Stimulated activated CD4-positive, alpha-beta T cell treated with anti-CD3 and anti-CD28 coated beads, Interleukin-1b, Interleukin-23, amount 100 ng/mL, for 1 hour (primary cell): ENCODE measurements at places on chromosomes 6 and 20.

GRCh38 chr6:79778816-79779215 is 147.7 kb downstream of the SH3BGRL2 start:
- DNase-seq, result no peak

DNA sequence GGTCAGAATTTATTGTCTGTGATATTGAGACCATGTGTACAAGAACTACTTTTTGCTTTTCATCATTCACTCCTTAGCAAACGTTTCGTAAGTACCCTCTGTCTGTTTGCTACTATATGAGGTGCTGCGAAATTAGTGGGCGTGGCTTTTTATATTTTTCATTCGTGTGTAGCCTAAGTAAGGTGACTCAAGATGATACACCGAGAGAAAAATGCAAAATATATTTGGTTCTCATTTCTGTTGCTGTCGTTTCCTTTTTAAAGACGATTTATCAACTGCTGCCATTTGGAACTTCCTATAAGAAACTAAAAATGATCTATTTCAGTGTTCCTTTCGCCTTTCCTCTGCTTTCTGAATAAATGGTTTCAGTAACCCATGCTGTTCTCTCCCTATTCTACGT is 61.2 kb downstream of the VAPB start:
- DNase-seq, result no peak

DNA sequence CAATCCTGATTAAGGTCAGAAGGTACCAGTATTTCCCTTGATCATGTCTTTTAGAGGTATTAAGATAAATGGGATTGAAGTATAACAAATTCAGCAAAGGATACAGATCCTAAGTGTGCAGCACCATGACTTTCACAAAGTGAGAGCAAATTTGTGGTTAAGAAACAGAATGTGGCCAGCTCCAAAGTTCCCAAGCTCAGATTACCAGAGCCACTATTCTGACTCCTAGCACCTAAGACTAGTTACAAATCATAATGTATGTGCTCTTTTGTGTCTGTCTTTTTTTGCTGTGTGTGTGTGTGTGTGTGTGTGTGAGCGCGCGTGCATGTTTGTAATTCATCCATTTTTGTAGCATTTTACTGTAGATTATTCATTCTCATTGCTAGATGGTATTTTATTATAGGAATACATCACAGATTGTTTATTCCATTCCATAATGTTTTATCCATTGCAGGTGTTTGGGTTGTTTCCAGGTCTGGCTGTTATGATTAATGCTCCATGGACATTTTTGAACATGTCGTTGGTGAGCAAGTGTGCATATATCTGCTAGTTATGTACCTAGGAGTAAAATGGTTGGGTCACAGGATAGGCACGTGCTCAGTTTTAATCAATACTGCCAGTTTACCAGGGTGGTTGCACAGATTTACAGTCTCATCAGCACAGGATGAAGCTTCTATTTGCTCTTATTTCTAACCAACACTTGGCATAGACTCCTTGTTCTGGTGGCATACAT is 314.0 kb upstream of the JAG1 start:
- no peak for DNase-seq

- DNase-seq, result no peak
Measured at GRCh38 chr6:31878726-31879125, at the start of gene SLC44A4. SLC44A4 (minus strand) TSS chr6:31878997; CDS start chr6:31878980, 17 bp downstream.

GRCh38 chr20:22825546-22825945 is 209.6 kb upstream of the SSTR4 start:
- DNase-seq, result no peak

DNA sequence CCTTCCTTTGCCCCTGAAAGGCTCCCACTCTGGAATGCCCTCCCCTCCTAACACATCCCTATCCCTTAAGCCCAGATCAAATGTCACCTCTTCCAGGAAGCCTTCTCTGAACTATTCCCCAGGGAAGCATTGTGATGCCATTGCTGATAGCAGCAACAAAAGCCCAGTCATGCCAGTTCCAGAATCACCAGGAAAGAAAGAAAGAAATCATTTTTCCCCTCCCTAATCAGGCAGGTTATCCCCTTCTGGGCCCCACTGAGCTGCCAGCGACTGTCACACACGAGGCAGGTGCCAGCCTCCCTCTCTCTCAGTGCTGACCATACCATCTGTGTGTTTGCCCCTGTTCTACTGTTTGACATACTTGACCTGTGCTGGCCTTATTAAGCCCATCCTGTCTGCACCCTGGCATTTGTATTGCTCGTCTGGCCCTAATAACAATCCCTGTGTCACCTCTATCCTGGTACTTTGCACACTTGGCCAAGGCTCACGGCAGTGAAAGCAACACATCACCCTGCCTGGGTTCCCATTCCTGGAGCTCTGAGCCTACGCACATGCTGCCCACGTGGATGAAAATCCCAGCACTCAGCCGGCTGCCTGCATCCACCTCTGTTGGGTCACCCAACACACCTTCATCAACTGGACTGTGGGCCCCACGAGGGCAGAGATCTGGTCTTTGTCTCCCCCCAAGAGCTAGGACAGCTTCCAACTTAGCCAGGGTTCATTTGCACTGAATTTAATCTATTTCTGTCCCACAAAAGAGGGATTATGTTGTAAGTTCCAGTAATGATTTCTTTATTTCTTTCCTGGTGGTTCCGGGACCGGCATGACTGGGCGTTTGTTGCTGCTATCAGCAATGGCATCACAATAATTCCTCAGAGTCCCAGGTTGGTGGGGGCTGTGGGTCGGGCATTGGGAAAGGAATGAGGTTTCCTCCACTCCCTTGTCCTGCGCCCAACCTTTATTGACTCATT is 5.3 kb upstream of the BPIFB1 start:
- DNase-seq, result no peak

DNA sequence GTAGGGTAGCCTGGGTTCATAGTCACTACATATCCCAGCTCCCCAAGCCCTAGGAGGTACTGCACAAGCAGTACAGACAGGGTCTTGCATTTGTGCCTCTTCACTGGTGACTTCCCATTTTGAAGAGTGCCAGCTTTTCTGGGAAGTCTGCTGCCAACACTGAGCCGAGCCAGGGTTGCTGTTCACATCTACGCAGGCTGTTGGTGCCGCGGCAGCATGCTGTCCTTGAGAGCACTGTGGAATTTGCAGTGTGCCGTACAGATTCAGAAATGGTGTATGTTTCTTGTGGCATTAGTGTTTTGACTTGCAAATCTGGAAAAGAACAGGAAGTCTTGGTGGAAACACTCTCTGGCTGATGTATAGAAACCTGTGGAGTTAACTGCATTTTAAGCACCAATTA is 67.5 kb downstream of the JARID2 start:
- no peak for DNase-seq
